ENCODE measurements at places on chromosomes 12 and 14.

- no peak for DNase-seq
Observed at GRCh38 chr14:38547961-38548490, 292.1 kb upstream of the CLEC14A start.

DNA sequence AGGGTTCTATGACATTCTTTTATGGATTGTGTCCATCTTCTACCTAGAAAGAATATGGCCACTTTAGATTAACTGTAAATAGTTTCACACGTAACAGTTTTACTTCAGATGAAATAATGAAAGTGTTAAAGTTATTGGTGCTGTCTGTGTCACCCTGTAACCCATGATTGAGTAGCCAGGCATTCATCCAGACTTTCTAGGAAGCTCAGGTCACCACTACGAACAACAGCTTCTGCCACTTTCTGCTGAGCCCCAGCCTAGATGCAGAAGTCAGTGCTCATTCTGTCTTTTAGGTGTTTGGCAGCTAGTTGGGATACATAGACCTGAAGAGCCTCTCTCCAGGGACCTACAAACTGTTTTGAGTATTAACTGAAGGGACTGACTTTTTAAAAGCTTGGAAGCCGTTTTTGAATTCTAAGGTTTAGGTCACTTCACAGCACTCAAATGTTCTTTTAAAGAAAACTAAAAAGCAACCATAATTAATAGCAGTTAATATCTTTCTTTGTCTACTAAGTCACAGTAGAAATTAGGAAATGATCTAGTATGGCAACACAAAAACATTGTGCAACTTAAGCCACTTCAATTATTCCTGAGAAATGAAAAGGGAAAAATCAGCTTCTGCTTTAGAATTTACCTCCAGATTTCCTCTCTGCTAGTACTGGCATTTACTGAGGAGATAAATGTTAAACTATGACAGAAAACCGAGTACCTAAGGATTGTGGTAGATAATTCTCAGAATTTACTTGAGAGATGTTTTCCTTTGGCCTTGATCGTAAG lies 266.9 kb downstream of the CCDC91 start:
- DNase-seq: no peak

DNA sequence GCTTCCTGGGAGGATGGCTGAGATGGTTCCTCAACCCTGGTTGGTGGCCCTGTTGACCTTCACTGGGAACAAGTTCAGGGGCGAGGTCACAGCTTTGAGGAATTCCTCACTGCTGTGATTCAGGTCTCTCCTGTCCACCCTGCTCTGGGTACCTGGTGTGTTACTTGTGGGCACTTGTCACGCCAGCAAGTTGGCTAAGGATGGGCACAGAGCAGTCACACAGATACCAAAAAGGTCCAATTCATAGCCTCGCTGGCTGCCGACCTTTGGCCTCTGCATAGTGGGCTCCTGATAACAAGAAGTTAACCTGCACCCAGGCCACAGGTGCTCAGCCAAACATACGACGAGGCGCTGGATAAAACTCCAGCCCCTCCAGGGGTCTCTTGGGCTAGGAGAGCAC lies 11.2 kb downstream of the SDS start:
- DNase-seq: no peak

DNA sequence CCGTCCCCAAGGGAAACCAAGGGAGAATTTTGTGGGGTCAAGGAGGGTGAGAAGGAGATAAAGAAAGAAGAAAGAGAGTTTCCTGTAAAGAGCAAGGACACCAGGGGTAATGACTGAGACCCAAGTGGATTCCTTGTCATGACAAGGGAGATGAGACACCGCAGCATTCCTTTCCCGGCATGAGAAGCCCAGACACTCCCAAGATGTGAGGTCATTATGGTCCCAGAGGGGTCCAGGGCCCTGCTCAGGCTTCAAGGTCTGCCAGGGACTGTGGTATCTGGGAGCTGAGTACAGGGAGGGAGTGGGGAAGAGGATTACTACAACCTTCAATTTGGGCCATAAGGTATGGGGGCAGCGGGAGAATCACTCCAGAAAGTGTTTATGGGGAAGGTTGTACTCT lies 58.1 kb downstream of the SPTB start:
- DNase-seq: no peak

- DNase-seq: no peak
Observed at GRCh38 chr14:24848102-24848790, 201.7 kb downstream of the STXBP6 start.

DNA sequence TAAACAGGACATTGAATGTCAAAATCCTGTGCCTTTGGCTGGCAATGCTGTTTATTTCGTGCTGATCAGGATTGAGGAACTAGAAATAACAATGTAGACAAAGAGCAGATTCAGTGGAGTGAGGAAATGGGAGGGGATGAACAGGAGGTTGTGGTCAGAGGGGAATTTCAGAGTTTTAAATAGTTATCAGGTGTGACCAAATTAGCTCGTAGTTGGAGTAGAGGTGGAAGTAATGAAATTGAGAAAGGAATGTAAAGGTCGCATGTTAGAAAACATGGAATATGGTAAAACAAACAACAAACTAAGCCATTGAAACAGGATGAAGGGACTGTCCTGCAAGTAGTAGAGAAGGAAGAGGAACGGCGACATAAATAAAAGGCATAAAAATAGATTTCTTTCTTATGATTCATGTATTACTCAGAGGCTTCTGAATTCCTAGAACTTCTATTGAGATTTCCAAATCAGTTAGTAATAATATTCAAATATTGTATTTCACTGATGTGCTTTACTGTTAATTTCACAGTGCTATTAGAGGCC lies 9.5 kb upstream of the SAV1 start:
- DNase-seq: no peak

DNA sequence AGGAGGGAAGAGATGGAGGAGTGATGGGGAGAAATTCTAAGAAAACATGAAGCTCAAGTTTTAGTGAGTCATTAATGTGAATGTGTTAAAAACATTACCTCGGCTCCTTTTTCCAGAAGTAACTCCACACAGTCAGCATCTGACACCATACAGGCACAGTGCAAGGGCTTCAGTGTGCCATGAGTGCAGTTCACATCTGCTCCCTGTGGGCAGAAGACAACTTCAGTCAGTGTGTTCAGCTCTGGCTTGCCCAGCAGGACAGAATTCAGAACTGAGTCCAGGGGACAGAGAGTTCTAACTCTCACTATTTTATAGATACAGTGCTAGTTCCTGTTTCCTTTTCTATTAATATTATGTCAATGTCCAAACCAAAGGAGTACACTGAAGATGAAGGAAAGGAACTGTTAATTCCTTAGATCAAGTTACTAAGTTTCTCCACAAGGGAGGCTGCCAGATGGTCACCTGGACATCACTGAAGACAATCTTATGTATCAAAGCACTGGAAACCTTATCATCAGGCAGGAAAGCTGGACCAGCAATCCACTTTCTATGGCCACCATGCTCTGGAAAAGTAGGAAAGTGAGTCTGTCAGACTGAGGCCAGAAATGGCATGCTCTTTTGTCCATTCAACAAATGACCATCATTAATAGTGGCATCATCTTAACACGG lies 6.1 kb downstream of the ASB8 start:
- DNase-seq: no peak

- no peak for DNase-seq
Observed at GRCh38 chr12:58554522-58555157, 365.7 kb downstream of the LRIG3 start.

GRCh38 chr12:31288381-31288780 lies 37.6 kb downstream of the SINHCAF start:
- no peak for DNase-seq

- DNase-seq: no peak
Observed at GRCh38 chr12:128994856-128995255, 141.6 kb downstream of the GLT1D1 start.

Measured in NCI-H2081 treated with DMSO at 0.1 percent for 48 hours (cell line).